ENCODE measurements at places on chromosomes 16 and 17. TPM values are rescaled to one million over a fixed set of nuclear protein-coding genes. Genes with fewer than 3 reads are reported as not detected.

The FOXJ1 gene
- not detected for total RNA-seq

The C16orf89 gene
- 6.9 TPM for total RNA-seq

DNA sequence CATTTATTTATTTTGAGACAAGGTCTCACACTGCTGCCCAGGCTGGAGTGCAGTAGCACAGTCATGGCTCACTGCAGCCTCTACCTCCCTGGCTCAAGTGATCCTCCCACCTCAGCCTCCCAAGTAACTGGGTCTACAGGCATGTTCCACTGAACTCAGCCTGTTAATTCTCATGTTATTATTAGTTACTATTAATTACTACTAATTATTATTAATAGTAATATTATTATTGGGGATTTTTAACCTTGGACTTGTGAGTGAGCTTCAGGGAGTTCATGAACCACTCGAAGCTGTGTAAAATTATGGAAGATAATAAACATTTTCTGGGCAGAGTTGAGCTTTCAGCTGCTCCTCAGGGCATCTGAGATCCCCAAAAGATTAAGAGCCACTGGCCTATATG is 4.6 kb upstream of the STAC2 start:
- no peak overlapping the region for H3K4me3 ChIP-seq
- H3K27me3 ChIP-seq = peaks cover 81% of the 10 kb centered on the region
- no peak for DNase-seq
- no peak overlapping the region for H3K27ac ChIP-seq
- no peaks in the 10 kb centered on the region for H3K36me3 ChIP-seq

GRCh38 chr17:30952638-30953393 is 18.0 kb upstream of the RNF135 start:
- H3K36me3 ChIP-seq = no peaks in the 10 kb centered on the region
- peaks cover 34% of the 10 kb centered on the region for H3K4me1 ChIP-seq
- peak; percentile 41 for DNase-seq
- no peak overlapping the region for H3K4me3 ChIP-seq
- no peaks in the 10 kb centered on the region for H3K27me3 ChIP-seq

DNA sequence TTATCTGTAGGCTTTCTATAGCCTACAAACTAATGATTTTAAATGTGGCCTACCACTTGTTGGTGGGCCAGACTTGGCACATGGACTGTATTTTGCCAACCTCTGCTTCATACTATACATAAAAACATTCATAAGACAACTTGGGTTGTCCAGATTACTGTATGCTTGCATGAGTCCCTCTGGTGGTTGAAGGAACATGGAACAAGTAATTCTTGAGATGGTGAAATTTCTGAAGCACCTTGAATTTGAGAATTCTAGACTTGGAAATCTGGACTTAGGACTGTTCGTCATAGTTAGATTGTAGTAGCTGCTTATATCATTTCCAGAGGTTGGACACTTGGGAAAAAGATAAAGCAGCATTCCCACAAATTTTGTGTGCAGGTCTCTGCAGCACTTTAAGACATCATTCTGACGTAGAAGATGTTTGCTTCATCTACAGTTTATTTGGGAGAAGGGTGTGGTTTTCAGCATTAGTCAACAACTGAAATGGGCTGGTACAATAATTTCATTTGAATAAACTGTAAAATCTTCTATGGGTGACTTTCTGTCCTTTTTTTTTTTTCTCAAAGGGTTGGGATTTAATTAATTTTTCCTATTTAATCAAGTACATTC is 31.2 kb downstream of the NFATC3 start:
- no peak overlapping the region for H3K4me3 ChIP-seq
- no peak overlapping the region for H3K27ac ChIP-seq
- H3K36me3 ChIP-seq = no peaks in the 10 kb centered on the region
- no peak for DNase-seq

DNA sequence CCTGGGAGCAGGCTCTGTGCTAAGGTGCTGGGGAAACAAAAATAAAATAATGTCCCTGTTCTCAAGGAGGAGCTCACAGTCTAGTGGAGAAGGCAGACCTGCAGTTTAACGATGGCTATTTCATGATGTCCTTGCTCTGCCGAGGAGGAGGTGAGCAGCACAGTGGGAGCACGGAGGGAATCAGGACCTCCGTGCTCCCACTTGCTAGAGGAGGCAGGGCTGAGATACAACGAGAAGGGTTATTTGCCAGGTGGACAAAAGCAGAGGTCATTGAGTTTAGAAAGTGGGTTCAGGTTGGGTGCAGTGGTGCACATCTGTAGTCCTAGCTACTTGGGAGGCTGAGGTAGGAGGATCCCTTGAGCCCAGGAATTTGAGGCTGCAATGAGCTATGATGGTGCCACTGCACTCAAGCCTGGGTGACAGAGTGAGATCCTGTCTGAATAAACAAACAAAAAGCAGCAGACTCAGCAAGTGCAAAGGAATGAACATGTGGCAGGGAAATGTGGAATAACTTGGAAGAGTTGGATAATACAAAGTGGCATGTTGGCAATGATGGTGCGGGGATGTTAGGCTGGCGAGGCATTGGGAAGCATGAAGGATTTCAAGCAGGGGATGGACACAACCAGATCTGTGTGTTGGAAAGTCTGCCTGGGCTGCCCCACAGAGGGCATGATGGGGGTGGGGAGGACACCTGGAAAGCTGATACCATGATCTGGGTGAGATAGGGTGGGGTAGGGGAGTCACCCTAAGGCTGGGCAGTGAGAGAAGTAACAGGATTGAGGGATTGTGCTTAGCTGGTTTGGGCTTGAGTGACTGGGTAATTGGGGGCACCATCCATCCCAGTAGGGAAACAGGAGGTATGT is 12.8 kb upstream of the TNS4 start:
- no peaks in the 10 kb centered on the region for H3K27me3 ChIP-seq
- no peaks in the 10 kb centered on the region for H3K36me3 ChIP-seq
- peaks cover 32% of the 10 kb centered on the region for H3K4me1 ChIP-seq
- no peak overlapping the region for H3K27ac ChIP-seq

The CD7 gene
- total RNA-seq = 0.91 TPM

GRCh38 chr16:2515180-2515851 is 1.6 kb downstream of the ATP6V0C start:
- H3K4me3 ChIP-seq = peak overlapping the region; percentile 97
- peaks cover 75% of the 10 kb centered on the region for H3K4me1 ChIP-seq
- H3K36me3 ChIP-seq = peaks cover 5% of the 10 kb centered on the region
- H3K27ac ChIP-seq = peak overlapping the region; percentile 99
- no peaks in the 10 kb centered on the region for H3K27me3 ChIP-seq

The EPN3 gene
- 12.6 TPM for total RNA-seq

- no peaks in the 10 kb centered on the region for H3K36me3 ChIP-seq
- no peak overlapping the region for H3K27ac ChIP-seq
- DNase-seq = no peak
- H3K4me1 ChIP-seq = peaks cover 13% of the 10 kb centered on the region
Observed at GRCh38 chr16:78609402-78610274, 510.2 kb downstream of the WWOX start.

DNA sequence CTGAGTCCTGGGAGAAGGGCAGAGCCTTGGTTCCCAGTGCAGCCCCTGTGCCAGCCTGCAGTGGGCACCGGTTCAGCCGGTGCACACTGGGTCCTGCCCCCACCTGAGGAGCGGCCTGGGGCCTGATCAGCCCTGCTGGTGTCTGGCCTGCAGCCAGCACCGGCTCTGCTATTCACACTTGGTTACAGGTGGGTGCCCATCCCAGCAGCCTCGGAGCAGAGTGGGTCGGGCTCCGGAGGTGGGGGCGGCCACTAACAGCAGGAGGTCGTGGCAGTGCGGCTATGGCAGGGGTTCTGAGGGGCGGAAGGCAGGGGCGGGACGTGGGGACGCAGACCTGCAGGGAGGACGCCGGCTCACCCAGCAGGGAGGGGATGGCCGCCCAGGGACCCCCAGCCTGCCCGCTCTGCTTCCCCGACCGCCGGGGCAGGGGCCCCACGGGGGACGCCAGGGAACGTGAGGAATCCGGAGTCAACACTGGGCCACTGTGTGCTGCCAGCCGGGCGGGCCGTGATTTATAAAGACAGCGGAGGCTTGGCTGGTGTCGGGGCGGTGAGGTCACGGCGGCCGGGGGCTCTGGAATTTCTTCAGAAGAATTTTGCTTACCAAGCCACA is 20.3 kb downstream of the METRNL start:
- no peaks in the 10 kb centered on the region for H3K27me3 ChIP-seq
- H3K27ac ChIP-seq = peak overlapping the region; percentile 20
- H3K36me3 ChIP-seq = no peaks in the 10 kb centered on the region
- DNase-seq = no peak
